ENCODE measurements at places on chromosomes 6 and 20.

GRCh38 chr20:22460803-22461202 lies 123.6 kb downstream of the FOXA2 start:
- DNase-seq: no peak

DNA sequence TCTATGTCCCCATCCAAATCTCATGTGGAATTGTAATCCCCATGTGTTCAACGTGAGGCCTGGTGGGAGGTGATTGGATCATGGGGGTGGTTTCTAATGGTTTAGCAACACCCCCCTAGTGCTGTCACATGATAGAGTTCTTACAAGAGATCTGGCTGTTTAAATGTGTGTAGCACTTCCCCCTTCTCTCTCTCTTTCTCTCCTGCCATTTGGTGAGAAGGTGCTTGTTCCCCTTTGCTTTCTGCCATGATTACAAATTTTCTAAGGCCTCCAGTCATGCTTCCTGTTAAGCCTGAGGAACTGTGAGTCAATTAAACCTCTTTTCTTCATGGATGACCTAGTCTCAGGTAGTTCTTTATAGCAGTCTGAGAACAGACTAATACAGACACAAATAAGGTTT lies 165.4 kb downstream of the OGFRL1 start:
- no peak for DNase-seq

- no peak for DNase-seq
Observed at GRCh38 chr6:17101422-17102257, at the start of gene STMND1. Gene STMND1 (plus strand): TSS chr6:17102050. CDS start chr6:17102258, 208 bp downstream.

DNA sequence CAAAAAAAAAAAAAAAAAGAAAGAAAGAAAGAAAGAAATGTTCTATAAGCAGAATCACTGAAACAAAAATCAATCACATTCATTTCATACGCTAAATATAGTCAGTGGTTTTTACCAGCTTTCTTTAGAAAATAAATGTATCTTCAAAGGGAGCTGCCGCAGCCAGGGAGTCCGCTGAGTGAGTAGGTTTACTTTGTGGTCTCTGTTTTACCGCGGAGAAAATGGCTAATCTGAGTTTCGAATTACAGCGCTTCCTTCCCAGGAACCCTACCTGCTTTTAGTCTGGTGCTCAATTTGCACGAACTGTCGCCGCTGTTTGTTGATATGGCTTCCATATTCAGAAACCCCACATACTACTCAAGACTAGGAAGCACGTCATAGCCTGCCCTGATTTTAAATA lies 102.4 kb downstream of the TFAP2A start:
- no peak for DNase-seq

- DNase-seq: no peak
Observed at GRCh38 chr20:1855109-1855508, 40.1 kb upstream of the SIRPA start.

GRCh38 chr6:161271343-161272030 lies 2.4 kb downstream of the AGPAT4 start:
- DNase-seq: no peak

GRCh38 chr20:57705127-57705899 lies 4.5 kb downstream of the PMEPA1 start:
- no peak for DNase-seq

All from hematopoietic multipotent progenitor cell treated with erythropoietin and hydrocortisone succinate and interleukin-3 and kit ligand, for 17 days (in vitro differentiated cells).